ENCODE measurements at places on chromosomes 2 and 18.
A peak's percentile ranks its signal among the peaks of the same experiment; 100 is the strongest.

GRCh38 chr18:74333091-74333490, 17.5 kb downstream of the C18orf63 start:
- no peak for DNase-seq

- DNase-seq, result no peak
These were observed 92.3 kb upstream of the CTDP1 start for GRCh38 chr18:79587226-79587741.

DNA sequence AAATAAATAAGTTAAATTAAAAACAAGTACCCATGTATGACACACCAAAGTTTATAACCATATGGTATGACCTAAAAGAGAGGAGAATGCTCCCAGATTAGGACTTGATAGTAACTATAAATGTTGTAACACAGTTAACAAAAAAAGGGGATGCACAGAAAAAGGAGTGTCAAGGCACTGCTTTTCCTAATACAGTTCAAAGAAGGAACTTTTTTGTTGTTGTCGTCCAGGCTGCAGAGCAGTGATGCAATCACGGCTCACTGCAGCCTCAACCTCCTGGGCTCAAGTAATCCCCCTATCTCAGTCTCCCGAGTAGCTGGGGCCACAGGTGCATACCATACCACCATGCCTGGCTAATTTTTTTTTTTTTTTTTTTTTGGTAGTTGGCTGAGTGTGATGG, 2.7 kb downstream of the NARS1 start:
- DNase-seq, result no peak

DNA sequence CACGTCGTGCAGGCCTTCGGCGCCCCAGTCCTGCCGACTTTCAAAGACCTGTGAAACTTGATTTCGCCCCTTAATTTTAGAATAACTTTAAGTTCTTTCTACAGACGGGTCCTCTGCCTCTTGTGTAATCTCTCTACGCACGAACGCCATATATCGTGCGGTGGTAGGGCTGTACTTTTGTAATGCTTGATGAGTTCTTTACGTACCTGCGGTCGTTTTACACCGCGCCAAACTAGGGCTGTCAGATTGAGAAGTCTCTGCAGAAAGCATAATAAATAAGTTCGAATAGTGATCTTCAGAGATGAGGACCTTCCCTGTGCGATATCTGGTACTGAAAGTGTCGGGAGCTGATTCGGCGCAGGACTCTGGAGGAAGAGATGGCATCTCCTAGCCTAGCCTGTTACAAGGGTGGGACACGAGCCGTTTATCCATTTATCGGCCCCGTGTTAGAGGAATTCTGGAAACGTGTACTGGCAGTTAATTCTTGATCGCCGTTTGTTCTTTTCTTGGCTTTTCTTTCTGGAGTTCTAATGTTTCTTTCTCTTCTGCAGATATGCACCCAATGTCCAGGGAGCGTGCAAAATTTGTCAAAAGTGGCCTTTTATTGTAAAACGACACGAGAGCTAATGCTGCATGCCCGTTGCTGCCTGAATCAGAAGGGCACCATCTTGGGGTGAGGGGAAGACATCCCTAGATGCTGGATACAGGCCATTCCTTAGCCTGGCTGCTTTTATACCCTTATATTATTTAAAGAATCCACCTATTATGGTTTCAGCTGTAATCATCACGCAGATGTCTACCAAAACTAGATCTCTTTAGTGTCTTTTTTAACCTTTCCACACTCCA, 781 bp upstream of the SLC5A6 start:
- DNase-seq, result peak; percentile 76

DNA sequence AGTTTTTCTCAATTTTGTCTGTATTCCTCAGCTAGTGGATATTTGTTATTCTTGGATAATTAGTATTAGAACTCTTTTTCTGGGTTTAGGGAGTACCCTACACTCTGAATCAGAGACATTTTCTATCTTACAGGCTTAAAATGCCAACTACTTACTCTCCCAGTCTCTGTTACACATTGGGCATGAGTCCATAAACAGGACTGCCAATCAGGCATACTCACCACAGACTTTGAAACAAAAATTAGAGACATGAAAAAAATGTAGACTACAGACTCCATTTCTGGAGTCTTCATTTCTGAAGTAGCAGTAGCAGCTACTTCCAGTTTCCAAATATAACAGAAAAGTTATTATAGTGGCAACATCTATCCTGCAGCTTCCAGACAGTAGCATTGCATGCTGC, 279.7 kb downstream of the MBD5 start:
- DNase-seq, result peak; percentile 39

GRCh38 chr2:71778514-71778913, 325.2 kb downstream of the DYSF start:
- DNase-seq, result no peak

DNA sequence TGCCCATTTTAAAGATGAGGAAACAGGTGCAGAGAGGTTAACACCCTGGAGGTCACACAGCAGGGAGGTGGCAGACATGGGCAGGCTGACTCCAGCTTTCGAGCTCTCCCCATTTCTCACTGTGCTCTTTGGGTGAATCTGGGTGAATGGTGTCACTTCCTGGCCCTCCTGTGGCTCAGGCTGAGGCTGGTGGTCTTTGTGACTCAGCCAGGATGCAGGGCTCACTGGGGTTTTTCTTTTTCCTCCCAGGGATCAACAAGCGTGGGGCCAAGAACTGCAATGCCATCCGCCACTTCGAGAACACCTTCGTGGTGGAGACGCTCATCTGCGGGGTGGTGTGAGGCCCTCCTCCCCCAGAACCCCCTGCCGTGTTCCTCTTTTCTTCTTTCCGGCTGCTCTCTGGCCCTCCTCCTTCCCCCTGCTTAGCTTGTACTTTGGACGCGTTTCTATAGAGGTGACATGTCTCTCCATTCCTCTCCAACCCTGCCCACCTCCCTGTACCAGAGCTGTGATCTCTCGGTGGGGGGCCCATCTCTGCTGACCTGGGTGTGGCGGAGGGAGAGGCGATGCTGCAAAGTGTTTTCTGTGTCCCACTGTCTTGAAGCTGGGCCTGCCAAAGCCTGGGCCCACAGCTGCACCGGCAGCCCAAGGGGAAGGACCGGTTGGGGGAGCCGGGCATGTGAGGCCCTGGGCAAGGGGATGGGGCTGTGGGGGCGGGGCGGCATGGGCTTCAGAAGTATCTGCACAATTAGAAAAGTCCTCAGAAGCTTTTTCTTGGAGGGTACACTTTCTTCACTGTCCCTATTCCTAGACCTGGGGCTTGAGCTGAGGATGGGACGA, 13.2 kb downstream of the ITM2C start:
- no peak for DNase-seq

- no peak for DNase-seq
These were observed 349.6 kb downstream of the ARL6IP6 start for GRCh38 chr2:153068052-153068451.

- no peak for DNase-seq
These were observed 497.1 kb upstream of the KLHL29 start for GRCh38 chr2:22887845-22888244.

DNA sequence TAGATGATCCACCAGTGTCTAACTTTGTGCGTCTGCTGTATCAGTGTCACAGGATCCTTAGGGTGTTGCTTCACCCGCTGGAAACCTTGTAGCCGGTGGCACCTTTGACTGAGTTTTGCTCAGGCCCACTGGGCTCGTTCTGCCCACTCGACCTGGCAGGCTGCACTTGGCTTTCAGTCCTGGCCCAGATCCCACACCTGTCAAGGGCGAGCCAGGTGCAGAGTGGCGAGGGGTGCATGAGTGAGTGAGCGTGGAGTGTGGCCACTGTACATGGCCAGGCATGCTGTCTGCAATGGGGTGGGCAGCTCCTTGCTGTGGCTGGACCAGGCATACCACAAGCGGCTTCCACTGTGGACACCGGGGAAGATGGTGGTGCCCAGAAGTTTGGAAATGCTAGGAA, 179.0 kb downstream of the FAM210A start:
- no peak for DNase-seq

DNA sequence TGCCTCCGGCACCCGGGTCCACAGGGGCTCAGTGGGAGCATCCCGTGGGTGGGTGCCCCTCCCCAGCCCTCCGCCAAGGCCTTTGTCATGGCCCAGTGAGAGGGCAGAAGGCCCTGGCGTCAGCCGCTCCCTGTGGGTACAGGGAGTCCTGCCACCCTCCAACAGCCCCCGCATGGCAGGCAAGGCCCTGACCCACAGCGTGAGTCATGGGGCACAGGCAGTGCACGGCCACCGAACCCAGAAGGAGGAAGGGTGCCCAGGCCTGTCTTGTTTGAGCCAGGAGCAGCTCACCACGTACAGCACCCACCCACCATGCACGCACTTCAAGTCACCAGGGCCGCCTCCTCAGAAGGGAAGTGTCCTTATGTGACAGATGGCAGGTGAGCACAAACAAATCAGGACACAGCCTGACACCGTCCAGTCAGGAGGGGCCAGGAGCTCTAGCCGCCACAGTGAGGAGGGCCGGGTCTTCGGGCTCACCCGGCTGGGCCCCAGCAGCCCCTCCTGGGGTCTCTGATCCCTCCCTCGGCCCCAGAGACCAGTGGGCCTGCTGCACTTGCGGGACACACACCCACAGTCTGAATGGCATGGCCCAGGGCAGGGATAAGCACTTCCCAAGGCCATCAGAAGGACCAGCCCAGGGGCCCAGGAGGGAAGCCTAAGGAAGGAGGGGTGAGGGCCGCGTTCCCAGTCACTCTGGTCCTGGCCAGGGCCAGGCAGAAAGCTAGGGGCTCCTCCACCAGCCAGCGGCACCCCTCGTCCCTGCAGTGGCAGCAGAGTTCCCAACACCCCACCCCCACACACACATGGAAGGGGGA, 25.8 kb downstream of the BIN1 start:
- no peak for DNase-seq

DNA sequence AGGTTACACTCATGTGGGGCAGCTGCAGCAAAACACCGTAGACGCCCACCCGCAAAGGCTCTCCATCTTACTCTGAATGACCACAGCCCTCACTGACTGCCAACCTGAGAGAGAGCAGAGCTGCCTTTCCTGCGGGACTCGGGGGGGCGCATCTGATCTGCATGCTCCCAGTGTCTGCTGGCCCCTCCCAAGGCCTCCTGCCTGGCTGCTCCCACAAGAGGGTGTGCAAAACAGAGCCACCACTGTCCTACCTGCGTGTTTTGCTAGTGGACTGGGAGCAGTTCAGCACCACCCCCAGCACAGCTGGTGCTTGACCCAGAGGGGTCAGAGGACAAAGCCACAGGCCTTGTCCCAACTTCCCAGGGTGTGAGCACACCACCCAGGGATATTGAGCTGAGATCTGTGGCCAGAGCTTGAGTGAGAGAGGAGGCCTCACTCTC, 76.4 kb downstream of the MYO3B start:
- no peak for DNase-seq

GRCh38 chr2:239811111-239811781, 213.9 kb downstream of the NDUFA10 start:
- no peak for DNase-seq

- DNase-seq, result peak; percentile 76
These were observed 26.9 kb upstream of the SLC66A3 start for GRCh38 chr2:11128243-11128951.

DNA sequence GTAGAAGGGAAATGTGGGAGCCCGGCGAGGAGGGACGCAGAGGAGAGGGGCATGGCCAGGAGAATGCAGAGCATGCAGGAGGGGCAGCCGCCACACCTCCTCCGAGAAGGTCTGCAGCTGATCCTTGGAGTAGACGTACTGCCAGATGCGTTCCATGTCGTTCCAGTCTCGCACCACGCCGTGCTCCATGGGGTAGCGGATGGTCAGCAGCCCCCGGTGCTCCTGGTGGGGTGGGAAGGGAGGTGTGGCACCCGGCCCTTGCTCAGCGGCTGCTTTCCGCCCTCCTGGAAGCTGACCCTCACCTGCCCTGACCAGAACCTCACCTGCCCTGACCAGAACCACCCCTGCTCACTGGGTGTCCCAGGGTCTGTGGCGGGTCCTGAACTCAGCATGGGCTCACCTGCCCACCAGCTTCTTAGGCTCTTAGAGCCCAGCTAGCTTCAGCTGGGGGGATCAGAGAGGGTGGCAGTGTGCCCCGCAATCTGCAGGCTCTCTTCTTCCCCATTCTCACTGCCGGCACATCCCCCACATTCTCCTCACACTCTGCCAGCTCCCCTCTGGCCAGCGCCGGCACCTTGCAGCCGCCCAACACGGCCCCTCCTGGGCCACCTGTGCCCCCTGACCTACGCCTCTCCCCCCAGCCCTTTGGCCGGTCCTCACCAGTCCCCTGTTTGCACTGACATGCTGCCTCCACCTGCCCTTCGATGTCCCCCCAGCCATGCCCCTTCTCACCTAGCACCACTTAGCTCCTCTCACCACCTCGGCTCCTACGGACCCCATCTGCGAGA, 4.4 kb downstream of the ACTR1B start:
- DNase-seq, result no peak
